ENCODE measurements at places on chromosomes 3 and 15.

GRCh38 chr15:95659656-95660055 is 670.8 kb upstream of the NR2F2 start:
- DNase-seq: no peak
- no peak overlapping the region for H3K4me3 ChIP-seq
- no peak overlapping the region for H3K27ac ChIP-seq
- no peaks in the 10 kb centered on the region for H3K4me1 ChIP-seq
- no peaks in the 10 kb centered on the region for H3K36me3 ChIP-seq

DNA sequence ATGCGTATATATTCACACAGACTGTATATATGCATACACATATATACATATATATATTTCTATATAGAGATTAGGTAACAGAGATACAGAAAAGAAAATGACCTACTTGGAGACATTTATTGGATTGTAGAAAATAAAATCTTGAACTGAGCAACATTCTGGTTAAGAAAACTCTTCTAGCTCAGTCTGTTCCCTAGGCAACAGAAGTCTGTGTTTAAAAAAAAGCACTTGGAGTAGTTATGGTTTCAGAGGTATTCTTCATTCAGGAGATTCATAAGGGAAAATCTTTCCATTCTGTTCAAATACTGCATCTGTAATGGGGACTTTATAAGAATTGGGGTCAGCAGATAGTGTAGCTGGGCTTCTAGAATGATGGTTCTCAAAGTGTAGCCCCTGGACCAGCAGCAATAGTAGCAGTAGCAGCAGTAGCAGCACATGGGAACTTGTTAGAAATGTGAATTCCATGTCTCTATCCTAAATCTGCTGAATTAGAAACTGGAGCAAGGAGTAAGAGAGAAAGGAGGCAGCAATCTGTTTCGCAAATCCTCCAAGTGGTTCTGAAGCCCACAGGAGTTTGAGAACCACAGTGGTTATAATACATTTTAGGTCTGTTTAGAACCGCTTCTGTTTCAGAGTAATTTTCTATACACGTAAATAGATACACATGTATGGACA is 112.8 kb upstream of the TMEM108 start:
- H3K4me3 ChIP-seq: no peak overlapping the region
- H3K4me1 ChIP-seq: no peaks in the 10 kb centered on the region
- DNase-seq: no peak
- H3K27me3 ChIP-seq: no peaks in the 10 kb centered on the region
- no peaks in the 10 kb centered on the region for H3K36me3 ChIP-seq
- no peak overlapping the region for H3K27ac ChIP-seq

GRCh38 chr3:5020242-5020722 is 41.0 kb downstream of the BHLHE40 start:
- H3K27me3 ChIP-seq: no peaks in the 10 kb centered on the region
- DNase-seq: no peak
- H3K27ac ChIP-seq: peak overlapping the region; percentile 47
- no peaks in the 10 kb centered on the region for H3K36me3 ChIP-seq
- peaks cover 47% of the 10 kb centered on the region for H3K4me1 ChIP-seq

DNA sequence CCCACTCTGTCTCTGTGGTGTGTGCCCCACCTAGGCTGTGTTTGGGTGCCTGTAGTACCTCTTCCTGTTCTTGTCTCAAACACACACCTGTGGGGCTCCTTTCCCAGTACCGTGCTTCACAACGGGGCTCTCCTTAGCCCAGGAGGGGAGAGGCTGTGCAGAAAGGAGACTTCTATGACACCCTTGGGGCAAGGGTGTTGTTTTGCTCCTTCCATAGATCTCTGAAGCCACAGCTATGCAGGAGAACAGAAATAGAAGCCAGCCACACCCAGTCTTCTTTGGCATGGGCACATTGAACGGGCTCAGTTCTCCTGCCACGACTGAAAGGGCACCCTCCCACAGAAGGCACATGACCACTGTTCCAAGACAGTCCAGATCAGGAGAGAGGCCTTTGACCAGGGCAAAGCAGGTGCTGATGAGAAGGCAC is 74.3 kb downstream of the LIPC start:
- H3K4me3 ChIP-seq: no peak overlapping the region
- H3K27me3 ChIP-seq: no peaks in the 10 kb centered on the region
- no peak overlapping the region for H3K27ac ChIP-seq
- peaks cover 10% of the 10 kb centered on the region for H3K4me1 ChIP-seq

- peaks cover 54% of the 10 kb centered on the region for H3K4me1 ChIP-seq
- peak within 1 kb of the TSS; percentile 99 for H3K27ac ChIP-seq
- DNase-seq: peak; percentile 29
- no peaks in the 10 kb centered on the region for H3K27me3 ChIP-seq
- no peaks in the 10 kb centered on the region for H3K36me3 ChIP-seq
Measured at GRCh38 chr3:13420045-13420830, at the start of gene NUP210. NUP210 (minus strand) TSS chr3:13420322; CDS start chr3:13420226, 96 bp downstream.

DNA sequence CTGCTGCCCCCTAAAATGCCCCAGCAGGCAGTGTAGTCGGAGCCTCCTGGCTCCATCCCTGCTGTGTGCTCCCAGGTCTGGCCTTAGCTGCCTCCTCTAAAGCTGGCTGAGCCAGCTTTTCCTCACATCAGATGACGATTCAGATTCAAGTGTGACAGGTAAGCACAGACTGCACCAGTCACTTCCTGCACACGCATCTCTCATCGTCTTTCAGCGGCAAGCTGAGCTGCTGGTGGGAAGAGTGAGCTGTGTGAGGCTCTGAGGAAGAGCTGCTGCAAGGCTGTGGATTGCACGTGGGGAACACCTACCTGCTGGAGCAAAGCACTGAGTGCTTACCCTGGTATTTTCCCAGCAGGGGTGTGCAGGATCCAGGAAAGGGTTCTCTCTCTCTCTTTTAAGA is 88.4 kb upstream of the RPL32 start:
- H3K4me3 ChIP-seq: no peak overlapping the region
- peaks cover 92% of the 10 kb centered on the region for H3K36me3 ChIP-seq
- DNase-seq: no peak
- H3K27ac ChIP-seq: no peak overlapping the region
- H3K27me3 ChIP-seq: no peaks in the 10 kb centered on the region

DNA sequence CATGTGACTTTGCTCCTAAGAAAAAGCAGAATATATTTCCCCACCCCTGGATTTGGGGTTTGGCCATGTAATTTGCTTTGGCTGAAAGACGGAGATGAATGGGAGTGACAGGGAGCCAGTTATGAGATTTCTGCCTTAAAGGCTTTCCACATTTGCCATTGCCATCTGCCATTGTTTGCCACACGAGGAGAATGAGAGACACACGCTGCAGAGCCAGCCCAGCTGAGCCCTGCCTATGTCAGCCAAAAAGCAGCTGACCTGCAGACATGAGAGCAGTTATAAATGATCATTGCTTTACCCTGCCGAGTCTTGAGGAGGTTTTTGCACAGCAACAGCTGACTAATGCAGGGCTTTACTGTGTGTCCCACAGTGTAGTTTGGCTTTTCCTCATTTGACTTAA is 40.6 kb upstream of the RFTN1 start:
- no peak for DNase-seq
- no peaks in the 10 kb centered on the region for H3K4me1 ChIP-seq
- no peak overlapping the region for H3K4me3 ChIP-seq
- no peak overlapping the region for H3K27ac ChIP-seq

- no peaks in the 10 kb centered on the region for H3K36me3 ChIP-seq
- no peaks in the 10 kb centered on the region for H3K27me3 ChIP-seq
- DNase-seq: no peak
- H3K27ac ChIP-seq: no peak within 1 kb of the TSS
- H3K4me1 ChIP-seq: peaks cover 3% of the 10 kb centered on the region
- no peak within 1 kb of the TSS for H3K4me3 ChIP-seq
Measured at GRCh38 chr3:86990734-86991481, at the start of gene VGLL3. VGLL3 (minus strand) TSS chr3:86991149; CDS start chr3:86990743, 406 bp downstream.

- H3K4me1 ChIP-seq: no peaks in the 10 kb centered on the region
- DNase-seq: no peak
- no peak overlapping the region for H3K27ac ChIP-seq
- H3K27me3 ChIP-seq: peaks cover 5% of the 10 kb centered on the region
- no peak overlapping the region for H3K4me3 ChIP-seq
- no peaks in the 10 kb centered on the region for H3K36me3 ChIP-seq
Measured at GRCh38 chr15:81897057-81897677, 148.7 kb downstream of the MEX3B start.

DNA sequence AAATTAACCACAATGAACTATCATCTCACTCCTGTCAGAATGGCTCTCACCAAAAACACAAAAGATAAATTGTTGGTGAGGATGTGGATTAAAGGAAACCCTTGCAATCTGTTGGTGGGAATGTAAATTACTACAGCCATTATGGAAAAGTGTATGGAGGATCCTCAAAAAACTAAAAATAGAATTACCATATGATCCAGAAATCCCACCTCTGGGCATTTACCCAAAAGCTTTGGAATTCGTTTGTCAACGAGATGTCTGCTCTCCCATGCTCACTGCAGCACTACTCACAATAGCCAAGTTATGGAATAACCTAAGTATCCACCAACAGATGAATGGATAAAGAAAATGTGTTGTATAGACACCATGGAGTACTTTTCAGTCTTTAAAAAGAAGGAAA is 21.6 kb downstream of the FSIP1 start:
- no peaks in the 10 kb centered on the region for H3K4me1 ChIP-seq
- no peak for DNase-seq
- no peak overlapping the region for H3K27ac ChIP-seq
- no peaks in the 10 kb centered on the region for H3K36me3 ChIP-seq
- no peaks in the 10 kb centered on the region for H3K27me3 ChIP-seq

- no peak overlapping the region for H3K27ac ChIP-seq
- no peak for DNase-seq
- no peaks in the 10 kb centered on the region for H3K27me3 ChIP-seq
- no peaks in the 10 kb centered on the region for H3K36me3 ChIP-seq
- H3K4me1 ChIP-seq: no peaks in the 10 kb centered on the region
Measured at GRCh38 chr3:39376959-39377634, 6.1 kb upstream of the SLC25A38 start.

DNA sequence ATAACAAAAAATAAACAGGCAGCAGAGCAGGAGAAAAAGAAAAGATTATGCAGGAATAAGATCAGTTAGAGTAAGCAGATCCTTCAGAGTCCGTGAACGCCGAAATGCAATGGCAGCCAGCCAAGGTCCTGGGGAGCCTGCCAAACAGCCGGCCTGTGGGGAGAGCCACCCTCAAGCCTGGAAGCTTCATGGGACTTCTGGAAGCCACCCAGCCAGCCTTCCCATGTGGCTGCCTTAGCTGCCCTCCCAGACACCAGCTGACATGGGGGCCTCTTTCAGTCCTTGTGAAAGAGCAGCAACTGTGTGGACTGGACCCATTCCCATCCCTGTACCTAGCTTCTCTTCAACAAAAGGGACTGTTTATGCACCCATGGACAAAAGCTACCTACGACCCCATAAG is 64.9 kb upstream of the RAD18 start:
- H3K4me3 ChIP-seq: no peak overlapping the region
- H3K36me3 ChIP-seq: no peaks in the 10 kb centered on the region
- no peak overlapping the region for H3K27ac ChIP-seq
- H3K4me1 ChIP-seq: no peaks in the 10 kb centered on the region

GRCh38 chr3:111926266-111926676 is 52.6 kb upstream of the ABHD10 start:
- no peak for DNase-seq
- no peaks in the 10 kb centered on the region for H3K36me3 ChIP-seq
- no peak overlapping the region for H3K27ac ChIP-seq
- no peaks in the 10 kb centered on the region for H3K4me1 ChIP-seq

DNA sequence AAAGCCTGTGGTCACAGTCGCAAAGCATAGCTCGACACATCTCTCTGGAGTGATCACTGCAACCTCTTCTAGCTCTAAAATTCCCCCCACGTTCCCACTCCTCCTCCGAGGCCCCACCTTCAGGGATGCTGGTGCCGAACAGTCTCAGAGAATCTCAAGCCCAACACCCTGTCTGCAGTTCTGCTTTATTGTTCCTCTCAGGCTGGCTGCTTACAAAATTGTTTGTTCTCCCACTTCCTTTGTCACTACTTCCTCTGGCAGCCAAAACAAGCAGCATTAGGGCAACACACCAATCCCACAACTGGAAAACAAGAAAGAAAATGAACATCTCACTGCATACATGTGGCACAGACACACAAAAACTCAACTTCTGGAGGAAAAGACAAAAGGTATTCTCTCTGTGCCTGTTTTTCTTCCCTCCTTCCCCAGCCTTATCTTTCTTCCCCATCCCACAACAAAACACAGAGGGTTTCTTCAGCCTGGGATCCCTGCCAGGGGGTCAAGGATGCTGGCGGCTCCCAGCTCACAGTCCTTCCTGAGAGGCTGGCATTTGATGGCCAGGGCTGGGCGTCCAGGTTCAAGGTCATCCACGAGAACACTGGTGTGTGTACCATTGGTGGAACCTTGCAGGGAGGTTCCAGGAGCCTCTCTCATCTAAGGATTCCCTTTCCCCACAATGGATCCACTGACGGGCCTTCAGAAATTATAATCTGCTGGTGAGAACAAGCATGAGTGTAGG is 108.4 kb downstream of the TMCO5A start:
- no peaks in the 10 kb centered on the region for H3K27me3 ChIP-seq
- no peaks in the 10 kb centered on the region for H3K4me1 ChIP-seq
- no peak for DNase-seq
- H3K27ac ChIP-seq: no peak overlapping the region
- H3K4me3 ChIP-seq: no peak overlapping the region

GRCh38 chr3:194300936-194301335 is 50.2 kb downstream of the CPN2 start:
- H3K4me1 ChIP-seq: peaks cover 19% of the 10 kb centered on the region
- no peak overlapping the region for H3K27ac ChIP-seq

- no peak overlapping the region for H3K27ac ChIP-seq
- DNase-seq: no peak
- no peak overlapping the region for H3K4me3 ChIP-seq
- no peaks in the 10 kb centered on the region for H3K4me1 ChIP-seq
Measured at GRCh38 chr3:102390171-102390864, 44.5 kb upstream of the ZPLD1 start.

- no peak for DNase-seq
- no peak overlapping the region for H3K27ac ChIP-seq
- H3K4me1 ChIP-seq: no peaks in the 10 kb centered on the region
- H3K4me3 ChIP-seq: no peak overlapping the region
Measured at GRCh38 chr3:148847351-148847750, 17.7 kb upstream of the CPA3 start.

DNA sequence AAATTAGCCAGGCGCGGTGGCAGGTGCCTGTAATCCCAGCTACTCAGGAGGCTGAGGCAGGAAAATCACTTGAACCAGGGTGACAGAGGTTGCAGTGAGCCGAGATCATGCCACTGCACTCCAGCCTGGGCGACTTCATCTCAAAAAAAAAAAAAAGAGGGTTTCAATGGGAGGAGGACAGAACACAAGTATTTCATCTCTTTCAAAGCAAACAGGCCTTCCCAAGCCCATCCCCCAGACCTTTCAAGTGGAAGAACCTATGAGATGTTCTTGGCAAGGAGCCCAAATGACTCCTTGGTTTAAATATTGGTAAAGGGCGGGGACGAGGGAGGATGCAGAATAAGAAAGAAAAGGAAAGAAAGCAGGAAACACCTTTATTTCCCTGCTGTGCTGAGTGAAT is 62.2 kb upstream of the MCF2L2 start:
- peaks cover 39% of the 10 kb centered on the region for H3K36me3 ChIP-seq
- no peaks in the 10 kb centered on the region for H3K27me3 ChIP-seq
- no peak overlapping the region for H3K4me3 ChIP-seq
- H3K27ac ChIP-seq: no peak overlapping the region

DNA sequence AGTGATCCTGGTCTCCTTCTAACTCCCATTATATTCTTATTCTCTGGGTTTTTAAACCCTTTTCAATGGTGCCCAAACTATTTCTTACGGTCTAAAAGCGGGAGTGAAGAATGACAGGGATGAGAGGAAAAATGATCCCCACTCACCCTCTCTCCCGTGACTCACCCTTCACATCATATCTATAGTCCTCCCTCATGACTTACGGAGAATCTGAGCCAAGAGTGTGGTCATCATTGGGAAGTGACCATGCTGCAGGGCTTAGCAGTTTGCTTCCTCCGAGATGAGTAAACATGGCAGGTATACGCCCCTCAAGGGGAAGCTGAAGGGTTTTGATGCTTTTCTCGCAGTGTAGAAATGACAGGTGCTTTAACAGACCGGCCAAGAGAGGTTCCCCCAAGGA is 274.0 kb downstream of the RYR3 start:
- DNase-seq: no peak
- no peaks in the 10 kb centered on the region for H3K4me1 ChIP-seq
- H3K27me3 ChIP-seq: no peaks in the 10 kb centered on the region
- no peak overlapping the region for H3K27ac ChIP-seq
